Stomach (tissue), 19 donors: ENCODE measurements at places on chromosomes 7 and 10. TPM values are rescaled to one million over a fixed set of nuclear protein-coding genes. Genes with fewer than 3 reads are reported as not detected.

DNA sequence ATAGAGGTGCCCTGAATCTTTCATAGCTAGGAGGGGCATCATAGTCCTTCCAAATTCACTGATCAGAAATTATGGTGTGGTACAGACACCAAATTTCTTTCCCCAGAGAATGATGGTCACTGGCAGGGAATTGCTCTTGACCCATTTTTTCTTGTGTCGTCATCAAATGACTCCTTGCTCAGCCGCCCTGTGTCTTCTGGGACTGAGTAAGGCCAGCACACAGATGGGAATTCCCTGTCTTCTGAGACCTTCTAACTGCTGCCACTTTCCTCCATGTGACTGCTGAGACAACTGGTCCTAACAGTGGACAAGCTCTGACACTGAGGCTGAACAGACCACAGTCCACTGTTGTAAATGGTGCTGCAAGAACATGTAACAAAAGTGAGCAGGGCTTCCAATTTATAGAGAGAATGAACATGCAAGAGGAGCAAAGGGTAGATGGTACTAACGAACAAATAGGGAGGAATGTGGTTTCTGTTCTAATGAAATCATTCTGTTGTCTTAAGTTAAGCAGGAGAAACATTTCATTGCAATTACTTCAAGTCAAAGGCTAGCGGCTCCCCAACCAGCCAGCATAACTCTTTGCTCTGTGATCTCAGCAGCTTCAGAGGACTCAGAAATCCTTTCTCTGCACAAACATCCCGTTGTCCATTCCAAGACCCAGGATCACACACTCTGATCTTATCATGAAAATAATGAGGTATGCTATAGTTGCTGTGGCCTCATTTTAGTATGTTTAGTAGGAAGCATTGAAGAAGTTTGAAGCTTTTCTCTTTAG lies 235.9 kb upstream of the PRSS1 start:
- no peaks in the 10 kb centered on the region for H3K4me1 ChIP-seq
- no peak overlapping the region for H3K27ac ChIP-seq
- H3K36me3 ChIP-seq = no peaks in the 10 kb centered on the region
- H3K4me3 ChIP-seq = no peak overlapping the region
- no peak for DNase-seq
- peaks cover 13% of the 10 kb centered on the region for H3K27me3 ChIP-seq

DNA sequence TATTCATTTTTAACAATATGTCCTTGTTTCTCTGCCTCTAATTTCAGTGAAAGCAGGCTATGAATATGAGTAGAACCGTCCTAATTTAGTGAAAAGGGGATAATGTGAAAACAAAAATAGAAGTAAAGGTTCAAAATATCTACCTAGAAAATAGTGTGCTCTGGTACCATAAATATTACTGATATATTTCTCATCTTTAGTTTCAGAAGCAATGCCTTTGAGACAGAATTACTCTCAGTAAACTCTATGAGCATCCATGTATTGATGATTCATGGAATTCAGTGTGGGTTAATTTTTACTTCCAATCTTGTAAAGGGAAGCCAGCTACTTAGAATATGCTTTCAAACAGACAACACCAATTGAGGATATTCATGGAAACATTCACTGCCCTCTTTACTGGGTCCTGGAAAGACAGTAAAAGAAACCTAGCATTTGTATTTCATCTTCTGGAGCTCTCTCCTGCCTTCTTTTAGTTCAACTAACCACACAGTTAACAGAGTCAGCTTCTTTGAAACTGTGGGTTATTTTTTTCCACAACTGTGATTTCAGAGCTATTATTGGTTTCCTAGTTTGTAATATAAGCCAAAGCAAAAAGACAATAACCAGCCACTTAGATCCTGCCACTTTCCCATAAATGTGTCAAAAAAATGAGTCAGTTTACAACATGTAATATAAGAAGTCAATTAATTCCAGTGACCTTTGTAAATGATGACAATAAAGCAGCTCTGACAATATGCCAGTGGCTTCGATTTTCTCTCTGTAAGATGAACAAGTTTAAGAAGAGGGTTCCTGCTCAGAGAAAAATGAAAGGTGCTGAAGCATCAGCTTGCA lies 1.7 kb downstream of the LRRN3 start:
- H3K27ac ChIP-seq = no peak overlapping the region
- H3K27me3 ChIP-seq = no peaks in the 10 kb centered on the region
- H3K4me3 ChIP-seq = no peak overlapping the region
- H3K4me1 ChIP-seq = no peaks in the 10 kb centered on the region

- DNase-seq = no peak
- no peak overlapping the region for H3K4me3 ChIP-seq
- H3K27me3 ChIP-seq = no peaks in the 10 kb centered on the region
- H3K36me3 ChIP-seq = no peaks in the 10 kb centered on the region
- no peaks in the 10 kb centered on the region for H3K4me1 ChIP-seq
- no peak overlapping the region for H3K27ac ChIP-seq
These were observed 267.5 kb downstream of the SNX13 start for GRCh38 chr7:17672783-17673182.

The EBF3 gene
- 0.58 TPM for total RNA-seq

The SSC4D gene
- total RNA-seq = not detected
